ENCODE measurements at places on chromosomes 5 and 9.

GRCh38 chr9:21965401-21965951 lies 28.7 kb downstream of the CDKN2A start:
- DNase-seq = no peak

- DNase-seq = peak; percentile 15
Observed at GRCh38 chr5:43638546-43638945, 35.6 kb downstream of the NNT start.

DNA sequence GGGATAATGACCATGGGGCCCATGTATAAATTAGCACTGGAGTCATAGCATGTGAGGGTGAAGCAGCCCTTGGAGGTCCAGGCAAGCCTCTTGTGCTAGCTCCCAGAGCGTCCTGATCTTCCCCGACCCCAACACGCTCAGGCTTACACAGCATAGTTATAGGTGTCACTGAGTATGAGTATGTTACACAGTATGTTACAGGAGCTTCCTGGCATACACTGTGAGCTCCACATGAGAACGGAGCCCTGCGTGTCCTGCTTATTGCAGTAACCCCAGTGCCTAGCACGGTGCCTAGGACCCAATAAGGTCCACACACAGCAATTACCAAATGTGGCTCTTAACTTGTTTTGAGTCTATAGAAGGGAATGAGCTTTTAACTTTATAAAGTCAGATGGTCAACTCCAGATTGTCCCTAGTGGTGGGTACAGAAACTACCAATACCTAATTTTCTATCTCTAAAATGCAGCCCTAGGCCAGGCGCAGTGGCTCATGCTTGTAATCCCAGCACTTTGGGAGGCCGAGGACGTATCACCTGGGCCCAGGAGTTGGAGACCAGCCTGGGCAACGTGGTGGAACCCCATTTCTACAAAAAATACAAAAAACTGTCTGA lies 64.1 kb downstream of the PLAC8L1 start:
- peak; percentile 24 for DNase-seq

- DNase-seq = no peak
Observed at GRCh38 chr9:72476100-72476499, 45.3 kb upstream of the TMC1 start.

DNA sequence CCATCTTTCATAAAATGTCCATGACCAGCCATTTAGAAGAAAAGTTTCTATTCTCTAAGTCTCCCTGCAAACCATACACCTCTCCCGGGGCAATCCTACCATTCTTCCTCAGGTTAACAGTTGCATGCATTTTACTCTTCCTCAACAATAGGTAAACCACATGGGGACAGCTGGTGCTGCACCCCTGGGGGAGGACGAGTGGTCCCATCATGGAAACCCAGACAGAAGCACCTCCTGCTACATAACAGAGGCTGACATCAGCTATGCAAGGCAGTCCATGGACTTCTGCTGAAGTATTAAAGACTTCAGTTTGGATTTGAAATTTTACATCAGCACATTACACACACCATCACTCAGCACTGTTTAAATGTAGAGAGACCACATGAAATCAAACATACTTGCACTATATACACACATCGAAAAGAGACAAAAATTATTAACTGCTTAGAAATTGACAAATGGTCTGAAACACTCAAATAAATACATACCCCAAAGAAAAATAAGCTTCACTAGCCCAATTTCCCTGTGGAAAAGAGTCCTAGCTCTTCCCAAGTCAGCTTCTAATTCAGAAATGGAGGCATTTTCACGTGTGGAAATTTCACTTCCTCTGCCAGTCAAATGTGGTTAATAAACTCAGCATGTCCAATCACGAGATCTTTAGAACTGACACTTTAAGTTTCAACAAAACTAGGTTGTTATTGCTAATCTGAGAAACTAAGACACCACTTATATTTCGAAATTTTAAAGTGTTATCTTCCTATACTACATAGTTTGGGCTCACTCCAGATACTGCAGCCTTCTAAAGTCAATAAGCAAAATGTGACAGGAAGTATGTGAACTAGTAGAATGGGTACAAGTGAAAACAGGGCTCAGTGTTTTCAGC lies 173.4 kb downstream of the ROR2 start:
- DNase-seq = no peak

DNA sequence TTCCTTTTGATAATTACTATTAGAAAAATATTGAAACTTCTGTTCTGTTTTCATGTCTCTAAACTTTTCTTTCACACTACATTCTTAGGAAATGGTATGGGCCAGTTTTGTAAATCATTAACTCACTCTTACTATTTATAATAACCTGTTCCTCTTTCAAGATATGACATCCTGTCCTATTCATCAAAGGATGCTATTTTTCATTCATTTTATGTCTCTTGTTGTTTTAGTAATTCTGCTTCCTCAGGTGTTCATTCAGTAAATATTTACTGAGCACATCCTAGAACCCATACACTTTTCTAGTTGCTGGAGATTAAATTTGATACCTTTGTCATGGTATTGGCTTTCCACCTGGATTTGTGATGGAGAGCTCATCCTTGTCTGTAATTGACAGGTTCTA lies 58.0 kb downstream of the GDA start:
- DNase-seq = no peak

DNA sequence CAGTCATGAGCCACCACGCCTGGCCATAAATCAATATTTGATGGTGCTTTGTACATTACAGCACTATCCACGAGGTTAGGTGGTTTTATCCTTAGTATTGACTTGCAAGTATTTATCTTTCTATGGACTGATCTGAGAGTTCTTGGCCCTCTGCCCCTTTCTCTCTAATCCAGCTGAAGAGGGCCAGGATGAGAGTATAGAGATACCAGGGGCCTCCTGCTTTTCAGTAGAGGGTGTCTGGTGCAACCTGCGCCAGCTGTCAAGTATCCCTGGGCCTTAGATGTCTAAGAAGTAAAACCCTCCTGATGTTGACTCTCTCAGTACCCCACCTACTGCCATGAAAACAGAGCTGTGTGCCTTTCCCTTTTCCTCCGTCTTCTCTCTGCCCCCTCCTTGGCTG lies 153.4 kb downstream of the SLIT3 start:
- no peak for DNase-seq

- no peak for DNase-seq
Observed at GRCh38 chr9:25472085-25472607, 206.1 kb downstream of the TUSC1 start.

DNA sequence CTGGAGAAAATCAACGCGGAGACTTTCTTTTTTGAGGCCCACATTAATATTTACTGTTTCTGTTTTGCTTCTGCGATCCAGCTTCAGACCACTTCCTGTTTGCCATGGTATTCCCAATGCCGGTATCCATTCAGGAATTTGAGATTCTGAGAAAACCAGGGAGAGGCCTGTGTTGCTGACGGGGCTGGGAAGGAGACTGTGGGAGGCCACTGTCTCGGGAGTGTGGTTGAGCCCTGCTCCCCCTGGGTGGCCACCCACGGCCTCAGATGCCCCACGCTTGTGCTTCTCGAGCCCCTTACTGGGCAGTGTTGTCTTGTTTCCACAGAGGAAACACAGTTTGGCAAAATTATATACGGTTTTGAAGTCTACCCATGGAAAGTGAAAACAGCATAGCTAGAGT lies 403.6 kb upstream of the IRX2 start:
- no peak for DNase-seq

DNA sequence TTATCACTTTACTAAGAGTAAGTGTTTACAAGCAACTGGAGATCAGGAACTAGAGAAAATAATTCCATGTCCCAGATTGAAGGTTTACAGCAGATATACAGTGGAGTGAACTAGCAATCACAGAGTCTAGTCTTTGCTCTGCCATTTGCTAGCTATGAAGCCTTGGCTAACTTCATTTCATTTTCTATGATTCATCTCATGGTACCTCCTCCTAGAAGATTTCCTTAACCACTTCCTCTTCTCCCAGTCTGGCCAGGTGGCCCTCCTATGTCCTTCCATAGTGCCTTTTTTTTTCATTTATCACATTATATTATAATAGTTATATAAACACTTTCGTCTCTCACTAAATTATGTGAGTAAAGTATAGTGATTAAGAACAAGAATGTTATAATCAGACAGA lies 52.1 kb downstream of the GRIA1 start:
- DNase-seq = peak; percentile 65

DNA sequence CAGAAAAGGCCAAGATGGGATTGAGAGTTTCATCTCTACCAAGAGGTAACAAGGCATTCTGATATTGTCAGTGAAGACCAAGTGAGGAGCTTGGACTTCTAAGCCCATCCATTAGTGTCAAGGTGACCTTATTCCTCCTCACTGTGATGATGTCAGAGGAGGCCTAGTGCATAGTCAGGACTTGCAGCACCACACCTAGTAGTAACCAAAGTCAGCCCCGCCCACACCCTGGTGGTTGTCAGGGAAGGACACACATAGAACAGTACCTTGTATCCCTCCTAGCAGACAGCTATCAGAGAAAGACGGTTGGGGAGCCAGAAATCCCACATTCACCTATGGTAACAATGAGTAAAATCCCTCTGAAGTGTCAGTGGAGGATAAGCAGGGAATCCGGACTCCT lies 111.7 kb downstream of the AP3B1 start:
- DNase-seq = no peak

- no peak for DNase-seq
Observed at GRCh38 chr9:114372921-114373448, 14.8 kb downstream of the AKNA start.

- DNase-seq = no peak
Observed at GRCh38 chr5:58666598-58667581, 84.0 kb downstream of the RAB3C start.

GRCh38 chr5:68087866-68088265 lies 127.7 kb upstream of the PIK3R1 start:
- DNase-seq = peak; percentile 77

DNA sequence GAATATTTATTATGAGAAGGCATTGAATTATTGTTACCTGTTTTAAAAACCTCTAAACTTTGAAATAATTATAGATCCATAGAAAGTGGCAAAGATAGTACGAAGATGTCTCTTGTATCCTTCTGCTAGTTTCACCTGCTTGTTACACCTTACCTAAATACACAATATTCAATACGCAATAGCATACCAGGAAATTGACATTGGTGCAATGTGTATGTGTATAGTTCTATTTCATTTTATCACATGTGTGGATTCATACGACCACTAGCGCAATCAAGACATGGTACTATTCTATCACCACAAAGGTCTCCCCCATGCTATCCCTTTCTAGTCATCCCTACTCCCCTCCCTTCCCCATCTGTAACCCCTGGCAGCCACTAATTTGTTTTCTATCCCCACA lies 8.5 kb upstream of the OR2S2 start:
- DNase-seq = no peak

GRCh38 chr5:41517909-41518308 lies 7.5 kb upstream of the PLCXD3 start:
- peak; percentile 26 for DNase-seq

DNA sequence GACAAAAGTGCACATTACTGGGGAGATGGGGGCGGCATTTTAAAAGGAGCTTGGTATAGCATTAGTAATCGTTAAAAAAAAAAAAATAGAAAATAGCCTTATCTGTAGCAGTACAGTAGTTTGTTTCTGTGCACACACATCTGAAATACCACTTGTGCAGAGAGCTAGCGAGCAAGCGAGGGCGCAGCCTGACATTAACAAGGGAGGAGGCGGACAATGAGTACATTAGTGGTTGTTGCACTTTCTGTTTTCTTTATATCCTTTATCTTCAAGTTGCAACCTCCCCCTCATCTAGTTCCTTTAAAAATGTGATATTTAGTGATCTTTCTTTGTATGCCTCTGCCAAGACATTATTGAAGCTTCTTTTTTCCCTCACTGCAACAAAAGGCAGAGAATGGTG lies 880 bp upstream of the PTPDC1 start:
- DNase-seq = no peak

DNA sequence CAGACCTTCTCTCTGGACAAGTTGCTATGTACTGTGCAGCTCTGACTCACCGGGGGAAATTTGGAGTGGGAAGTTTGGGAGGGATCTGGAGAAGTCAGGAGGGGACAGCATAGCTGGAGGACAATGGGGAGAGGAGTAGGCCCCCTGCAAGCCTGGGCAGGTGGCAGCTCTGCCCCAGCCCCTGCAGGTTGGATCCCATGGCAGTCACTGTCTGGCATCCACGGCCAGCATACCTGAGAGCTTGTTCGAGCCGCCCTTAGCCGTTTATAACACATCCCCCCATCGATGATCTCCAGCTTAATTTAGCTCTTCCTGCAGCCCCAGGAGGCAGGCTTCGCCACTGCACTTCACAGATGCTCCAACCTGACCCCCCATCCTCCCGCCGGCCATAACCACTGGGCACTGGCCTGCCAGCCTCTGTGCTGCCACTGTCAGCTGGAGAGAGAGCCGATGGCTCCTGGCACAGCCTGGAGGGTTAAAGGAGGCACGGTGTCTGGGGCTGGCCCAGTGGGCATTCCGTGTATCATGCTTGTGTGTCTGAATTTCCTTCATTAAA lies 57.7 kb upstream of the RNU6ATAC start:
- DNase-seq = no peak

GRCh38 chr5:132260714-132261551 lies 3.4 kb downstream of the PDLIM4 start:
- DNase-seq = peak; percentile 98

DNA sequence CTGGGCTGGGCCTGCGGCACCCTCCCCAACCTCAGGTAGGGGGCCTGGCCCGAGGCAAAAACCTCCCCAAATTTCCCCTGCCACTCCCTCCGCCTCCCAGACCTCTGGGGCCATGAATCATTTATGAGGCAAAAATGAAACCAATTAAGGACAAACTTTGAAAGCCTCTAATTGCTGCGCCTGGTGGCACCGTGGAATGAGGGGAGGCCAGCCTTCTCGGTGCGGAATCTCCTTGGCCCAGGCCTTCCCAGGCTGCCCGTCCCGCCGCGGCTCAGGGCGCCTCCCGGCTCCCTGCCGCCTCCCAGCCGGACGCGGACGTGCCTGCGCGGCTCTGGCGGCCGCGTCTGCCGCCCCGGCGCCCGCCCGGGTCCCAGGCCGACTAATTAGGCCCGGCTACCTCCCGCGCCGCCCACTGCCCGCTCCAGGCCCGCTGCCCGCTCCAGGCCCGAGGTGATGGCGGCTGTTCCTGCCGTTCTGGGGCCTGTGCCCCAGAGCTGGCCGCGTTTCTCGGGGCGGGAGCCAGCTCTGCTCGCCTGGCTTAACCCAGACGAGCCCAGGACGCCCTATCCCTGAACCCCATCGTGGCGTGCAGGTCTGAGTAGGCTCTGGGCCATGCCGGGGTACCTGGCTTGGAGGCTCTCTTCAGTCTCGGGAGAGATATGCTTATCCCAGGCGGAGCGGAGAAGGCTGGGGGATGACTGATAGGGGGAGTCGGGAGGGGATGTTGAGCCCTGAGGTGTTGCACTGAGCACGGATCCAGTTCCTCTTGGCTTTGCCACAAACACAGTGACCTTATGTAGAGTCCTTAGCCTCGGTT lies 20.1 kb downstream of the CXXC5 start:
- peak; percentile 86 for DNase-seq

GRCh38 chr5:31029925-31030324 lies 163.6 kb upstream of the CDH6 start:
- no peak for DNase-seq

DNA sequence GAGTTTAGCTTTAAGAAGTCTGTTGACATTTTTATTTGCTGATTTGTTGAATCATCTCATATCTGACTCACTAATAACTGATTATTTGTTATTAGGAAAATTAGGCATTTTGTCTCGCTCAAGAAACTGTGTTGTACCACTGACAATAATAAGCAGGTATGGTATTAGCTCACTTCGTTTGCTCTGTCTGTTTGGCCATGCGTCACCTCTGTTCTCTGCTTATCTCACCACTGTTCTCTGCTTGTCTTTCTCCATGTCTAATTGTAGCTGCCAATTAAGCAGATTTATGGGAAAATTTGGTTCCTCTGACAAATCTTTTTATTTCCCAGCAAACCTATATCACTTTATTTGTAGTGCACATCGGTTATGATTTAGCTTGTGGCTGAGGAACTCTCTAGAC lies 138.9 kb downstream of the WDR41 start:
- no peak for DNase-seq

Data from M059J (cell line).